GM04503 (cell line): ENCODE measurements at places on chromosomes 3 and 15.

DNA sequence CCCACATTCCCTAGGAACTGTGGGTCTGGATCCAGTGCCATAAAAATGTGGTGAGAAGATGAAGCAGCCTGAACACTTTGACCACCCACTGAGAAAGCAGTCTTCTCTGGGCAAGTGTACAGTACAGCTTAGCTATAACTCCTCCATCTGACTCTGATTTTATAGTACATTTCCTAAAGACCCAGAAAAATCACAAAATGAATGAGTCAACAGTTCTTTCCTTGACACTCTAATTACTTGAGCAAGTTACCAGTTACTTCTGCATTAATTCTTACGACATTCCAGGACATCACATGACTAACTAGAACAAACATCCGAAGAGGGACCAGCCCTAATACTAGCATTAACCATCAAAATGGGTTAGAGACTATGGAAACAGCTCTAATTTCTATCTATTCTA lies 148.1 kb upstream of the PEX5L start:
- DNase-seq = no peak

- DNase-seq = no peak
Observed at GRCh38 chr3:47855461-47856383, 52.8 kb downstream of the DHX30 start.

DNA sequence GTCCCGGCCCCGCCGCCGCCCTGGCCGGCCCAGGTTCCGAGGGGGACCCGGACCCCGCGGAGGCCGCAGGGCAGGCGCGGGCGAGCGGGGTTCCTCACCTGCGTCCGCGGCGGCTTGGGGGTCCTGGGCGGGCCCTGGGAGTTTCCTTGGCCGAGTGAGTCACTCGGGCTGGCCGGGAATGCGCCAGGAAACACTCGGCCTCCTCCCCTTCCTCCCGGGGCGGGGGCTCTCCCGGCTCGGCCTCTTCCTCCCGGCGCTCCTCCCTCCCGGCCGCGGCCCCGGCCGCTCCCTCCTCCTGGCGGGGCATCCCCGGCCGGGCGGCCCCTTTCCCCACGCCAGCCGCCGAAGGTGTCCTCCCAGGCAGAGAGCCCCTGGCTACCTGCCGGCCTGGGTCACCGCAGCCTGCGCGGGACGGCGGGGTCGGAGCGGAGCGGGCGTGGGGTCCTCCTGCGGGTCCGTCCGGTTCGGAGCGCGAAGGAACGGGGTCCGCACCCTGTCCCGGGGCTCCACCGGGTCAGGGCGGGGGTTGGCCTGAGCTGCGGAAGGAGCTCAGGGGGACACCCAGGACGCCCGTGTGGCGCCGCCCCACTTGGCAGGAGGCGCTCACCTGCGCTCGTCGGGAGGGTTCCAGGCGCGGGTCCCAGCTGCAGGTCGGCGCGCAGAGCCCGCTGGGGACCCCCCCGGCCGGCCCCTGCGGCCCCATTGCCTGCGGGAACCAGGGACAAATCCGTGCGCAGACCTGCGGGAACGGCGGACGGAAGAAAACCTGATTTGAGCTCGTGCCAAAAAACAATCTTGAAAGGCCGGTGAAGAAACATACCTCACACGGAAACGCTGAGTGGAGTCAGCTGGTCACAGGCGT lies at the start of gene CYFIP1:
Gene CYFIP1, minus strand, starts transcription at position 180 of the 862 bp plus-strand sequence. CDS start 33,083 bp downstream, outside the sequence.
- no peak for DNase-seq

GRCh38 chr15:100111125-100112060 lies 230.4 kb downstream of the ADAMTS17 start:
- no peak for DNase-seq

DNA sequence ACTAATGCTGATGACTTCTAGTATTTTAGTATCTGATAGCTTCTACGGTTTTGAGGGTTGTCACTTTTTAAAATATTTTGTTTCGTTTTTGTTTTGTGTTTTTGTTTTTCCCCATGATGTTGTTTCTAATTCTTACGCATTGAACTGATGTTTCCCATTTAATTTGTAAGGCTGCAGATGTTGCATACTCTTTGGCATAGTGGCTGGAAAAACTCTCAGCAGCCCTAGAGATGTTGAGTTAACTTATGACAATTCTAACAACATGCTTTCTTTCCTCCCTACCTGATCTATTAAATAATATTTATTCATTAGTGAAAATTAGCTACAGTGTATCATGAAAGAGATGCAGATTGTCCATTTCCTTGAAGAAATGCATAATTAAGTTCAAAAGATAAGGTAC lies 559.3 kb upstream of the GRM7 start:
- no peak for DNase-seq

- no peak for DNase-seq
Observed at GRCh38 chr3:30258426-30259392, 347.7 kb upstream of the TGFBR2 start.

DNA sequence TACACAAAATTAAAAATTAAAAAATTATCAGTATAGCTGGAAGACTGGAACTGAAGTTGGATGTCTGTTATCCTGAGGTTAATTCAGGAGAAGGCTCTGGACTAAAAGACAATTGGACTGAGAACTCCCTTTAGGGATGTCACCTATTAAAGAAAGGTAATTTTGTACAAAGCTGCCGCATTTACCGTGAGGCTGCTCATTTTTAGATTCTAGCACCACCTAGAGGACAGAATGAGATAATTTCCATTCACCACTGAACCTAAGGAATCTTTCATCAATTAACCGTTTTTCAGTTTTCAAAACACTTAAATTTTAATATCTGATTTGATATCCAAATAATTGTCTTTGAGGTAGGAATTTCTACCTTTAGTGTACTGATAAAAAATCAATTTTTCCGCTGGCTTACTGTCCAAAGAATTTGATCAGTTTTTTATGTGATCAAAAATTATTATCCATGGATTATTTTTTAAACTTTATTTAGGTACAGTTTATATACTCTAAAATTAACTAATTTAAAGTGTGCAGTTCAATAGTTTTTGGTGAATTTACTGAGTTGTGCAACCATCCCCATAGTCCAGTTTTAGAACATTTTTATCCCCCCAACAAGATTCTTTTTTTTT lies 106.7 kb upstream of the TNIK start:
- DNase-seq = no peak

DNA sequence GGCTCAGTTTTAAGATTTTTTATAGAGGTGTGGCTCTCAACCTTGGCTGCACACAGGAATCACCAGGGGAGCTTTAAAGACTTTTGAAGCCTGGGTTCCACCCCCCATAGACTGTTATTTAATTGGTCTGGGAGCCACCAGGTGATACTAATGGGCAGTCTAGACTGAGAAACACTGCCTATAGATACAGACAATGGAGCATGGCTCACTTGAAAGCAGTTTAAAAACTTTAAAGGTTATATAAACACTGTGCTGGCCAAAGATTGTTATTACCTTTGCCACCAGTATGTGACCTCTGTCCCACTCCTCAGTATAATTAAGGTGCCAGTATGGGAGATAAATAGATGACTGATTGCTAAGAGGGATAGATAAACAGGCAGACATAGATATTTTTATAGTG lies 3.8 kb downstream of the GOLIM4 start:
- DNase-seq = no peak

GRCh38 chr3:13504161-13504831 lies 24.2 kb downstream of the HDAC11 start:
- no peak for DNase-seq

DNA sequence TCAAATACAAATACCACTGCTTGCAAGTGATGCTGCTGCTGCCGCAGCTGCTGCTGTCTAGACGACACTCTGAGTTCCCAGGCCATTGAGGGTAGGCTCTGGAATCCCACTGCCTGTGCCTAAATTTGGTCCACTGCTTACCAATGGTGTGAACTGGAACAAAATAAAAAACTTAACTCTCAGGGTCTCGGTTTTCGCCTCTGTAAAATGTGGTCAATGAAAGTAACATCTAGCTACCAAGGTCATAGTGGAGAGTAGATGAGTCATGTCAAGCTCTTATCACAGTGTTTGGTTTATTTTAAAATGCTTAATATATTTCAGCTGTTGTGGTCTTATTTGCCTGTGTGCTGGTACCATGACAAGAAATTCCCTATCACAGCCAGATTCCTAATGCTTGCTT lies 299.3 kb downstream of the CLSTN2 start:
- no peak for DNase-seq

GRCh38 chr3:140292170-140292569 lies 357.2 kb downstream of the CLSTN2 start:
- DNase-seq = peak; percentile 12

GRCh38 chr3:133758964-133759739 lies 13.0 kb downstream of the TF start:
- no peak for DNase-seq

DNA sequence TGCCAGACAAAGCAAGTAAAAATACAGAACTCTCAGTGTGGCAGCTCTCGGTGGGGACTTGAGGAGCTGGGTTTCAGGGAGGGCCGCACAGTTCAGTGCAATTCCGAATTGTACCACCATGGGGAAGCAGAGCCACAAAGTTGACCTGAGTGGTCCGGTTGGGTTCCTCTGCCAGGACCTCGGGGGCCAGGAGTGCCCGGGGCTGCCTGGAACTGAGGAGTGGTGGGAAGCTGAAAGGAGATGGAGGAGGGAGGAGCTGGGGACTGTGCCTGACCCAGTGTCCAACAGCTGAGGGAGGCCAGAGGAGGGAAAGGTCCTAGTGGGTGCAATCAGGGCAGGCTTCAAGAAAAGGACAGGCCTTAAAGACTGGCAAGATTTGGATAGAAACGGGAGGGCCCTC lies 32.2 kb upstream of the TRH start:
- DNase-seq = no peak

DNA sequence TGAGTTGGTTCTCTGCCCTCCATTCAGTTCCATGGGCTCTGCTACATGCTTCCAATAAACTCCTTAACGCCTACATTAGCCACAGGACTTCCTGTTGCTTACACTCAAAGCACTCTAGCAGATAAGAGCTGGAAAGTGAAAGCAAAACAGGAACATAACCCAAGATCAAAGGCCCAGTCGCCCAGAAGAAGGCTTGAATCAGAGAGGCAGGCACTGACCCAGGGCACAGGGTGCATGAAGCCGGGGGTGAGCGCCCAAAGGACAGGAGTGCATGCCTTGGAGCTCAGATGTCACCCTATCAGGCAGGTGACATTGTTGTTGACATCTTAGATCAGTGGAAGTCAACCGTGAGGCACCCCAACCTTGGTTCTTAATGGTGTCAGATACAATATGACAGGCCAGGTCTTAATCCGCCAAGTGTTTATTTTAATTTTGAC lies 235.1 kb downstream of the UACA start:
- DNase-seq = no peak

DNA sequence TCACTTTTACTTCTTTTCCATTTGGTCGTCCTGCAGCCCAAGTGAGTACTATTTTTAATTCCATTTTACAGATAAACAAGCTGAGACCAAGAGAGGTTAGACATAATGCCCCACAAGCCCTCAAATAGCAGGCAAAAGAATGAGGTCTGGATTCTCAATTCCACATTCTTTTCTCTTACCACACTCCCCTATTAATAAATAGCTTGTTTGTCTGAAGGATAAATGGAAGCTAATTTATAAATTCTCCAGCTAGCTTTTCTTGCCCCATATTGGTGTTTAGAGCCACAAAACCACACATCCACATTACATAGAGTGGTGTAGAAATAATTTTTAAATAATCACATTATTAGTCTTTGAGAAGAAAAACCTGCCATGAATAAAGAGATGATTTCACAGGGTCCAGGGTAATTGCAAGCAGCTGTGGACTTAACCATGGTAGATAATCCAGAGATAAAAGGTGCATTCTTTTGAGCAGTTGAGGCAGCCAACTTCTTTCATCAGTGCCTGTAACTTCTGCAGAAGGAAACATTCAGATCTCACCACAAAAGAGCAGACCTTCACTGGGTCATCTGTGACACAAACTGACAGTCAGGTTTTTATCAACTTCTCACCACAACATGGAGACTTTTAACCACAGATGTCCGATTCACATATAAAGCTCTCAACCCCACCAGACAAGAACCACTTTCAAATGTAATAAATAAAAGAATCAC lies 313.4 kb upstream of the STT3B start:
- peak; percentile 19 for DNase-seq

GRCh38 chr15:53963801-53964200 lies 14.4 kb upstream of the UNC13C start:
- DNase-seq = no peak
